ENCODE measurements at places on chromosomes 16 and 17.

GRCh38 chr17:42577140-42577531 lies 393 bp downstream of the PSMC3IP start:
- DNase-seq, result no peak

- peak; percentile 65 for DNase-seq
These were observed 165.4 kb downstream of the AIPL1 start for GRCh38 chr17:6269478-6269877.

GRCh38 chr16:66604376-66605176 lies at the start of gene CMTM3:
TSS of gene CMTM3 (plus strand) at chr16:66604704. CDS start at chr16:66604806, 102 bp downstream.
- DNase-seq, result peak; percentile 84

- no peak for DNase-seq
These were observed 10.0 kb downstream of the LITAFD start for GRCh38 chr16:8892101-8892575.

DNA sequence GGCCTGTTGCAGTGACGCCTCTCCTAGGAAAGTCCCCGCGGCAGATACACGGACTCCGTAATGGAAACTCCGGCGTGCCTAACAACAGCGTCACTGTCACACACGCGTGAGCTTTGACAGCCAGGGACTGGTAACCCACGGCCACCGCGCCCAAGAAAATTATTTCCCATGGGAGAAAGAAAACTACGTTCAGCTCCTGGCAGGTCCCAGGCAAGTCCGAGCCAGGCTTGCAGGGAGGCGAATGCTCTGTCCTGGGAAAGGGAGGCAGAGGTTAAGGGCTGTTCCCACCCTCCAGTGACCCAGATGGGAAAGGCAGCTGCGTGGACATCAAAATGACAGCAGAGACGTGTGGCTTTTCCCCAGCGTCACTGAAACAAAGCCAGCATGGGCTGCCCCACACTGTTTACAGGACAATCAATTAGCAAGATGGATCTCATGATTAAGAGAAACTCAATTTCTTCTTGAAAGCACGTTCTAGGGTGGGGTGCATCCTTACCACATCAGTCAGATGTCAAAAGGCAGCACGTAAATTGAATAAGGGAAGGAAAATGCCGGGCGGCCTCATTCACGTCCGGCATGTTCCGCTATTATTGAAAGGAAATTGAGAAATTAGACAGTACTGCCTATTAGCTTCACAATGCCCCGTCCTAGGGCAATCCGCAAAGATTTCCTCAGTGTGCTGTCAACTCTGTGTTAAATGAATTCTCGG lies 82.5 kb downstream of the NXN start:
- no peak for DNase-seq

DNA sequence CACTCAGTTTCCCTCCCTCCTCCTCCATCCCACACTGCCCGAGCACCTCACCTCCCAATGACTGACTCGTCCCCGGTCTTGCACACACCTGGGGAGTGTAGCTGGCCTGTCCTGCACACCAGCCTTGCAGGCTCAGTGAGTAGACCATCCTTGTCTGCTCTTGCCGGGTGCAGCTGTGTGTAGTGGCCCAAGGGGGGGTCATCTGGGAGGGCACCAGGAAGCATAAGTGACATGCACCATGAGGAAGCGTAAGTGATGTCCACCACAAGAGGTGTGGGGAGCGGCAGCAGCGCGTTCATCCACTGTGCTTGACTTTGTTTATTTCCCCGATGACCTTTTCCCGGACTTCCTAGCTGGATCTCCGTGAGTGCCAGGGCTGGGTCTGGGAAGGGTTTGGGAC lies 45.5 kb upstream of the CDR2 start:
- DNase-seq, result no peak

- DNase-seq, result no peak
These were observed 239.4 kb upstream of the HSBP1 start for GRCh38 chr16:83568345-83568744.

DNA sequence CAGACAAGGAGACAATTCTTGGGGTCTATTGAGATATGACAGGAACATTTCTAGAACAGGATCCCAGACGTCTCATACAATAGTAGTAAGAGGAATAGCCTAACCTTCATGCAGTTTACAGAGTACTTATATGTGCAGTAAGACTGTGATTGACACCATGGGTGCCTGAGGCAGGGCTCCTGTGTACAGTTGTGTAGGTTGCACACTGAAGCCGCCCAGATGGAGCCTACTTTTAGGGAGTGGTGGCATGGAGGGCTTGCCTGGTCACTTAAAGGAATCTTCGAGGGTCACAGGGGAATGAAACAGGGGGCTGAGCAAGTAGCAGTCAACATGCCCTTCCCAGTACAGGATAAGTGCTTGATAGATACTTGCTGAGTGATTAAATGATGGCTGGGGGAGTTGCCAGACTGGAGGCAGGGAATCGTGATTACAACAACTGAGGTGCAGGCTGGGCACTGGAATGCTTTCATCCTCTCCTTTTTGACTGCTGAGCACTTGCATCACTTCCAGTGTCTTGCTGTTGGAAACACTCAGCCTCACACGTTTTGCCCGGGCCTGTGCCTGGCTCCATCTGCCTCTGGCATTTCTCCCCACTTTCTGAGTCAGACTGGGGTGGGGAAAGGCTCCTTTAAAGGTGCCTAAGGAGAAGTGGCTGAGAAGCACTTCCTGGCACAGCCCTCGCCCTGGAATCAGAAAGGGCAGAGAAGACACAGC lies 71.0 kb downstream of the COPRS start:
- DNase-seq, result no peak

DNA sequence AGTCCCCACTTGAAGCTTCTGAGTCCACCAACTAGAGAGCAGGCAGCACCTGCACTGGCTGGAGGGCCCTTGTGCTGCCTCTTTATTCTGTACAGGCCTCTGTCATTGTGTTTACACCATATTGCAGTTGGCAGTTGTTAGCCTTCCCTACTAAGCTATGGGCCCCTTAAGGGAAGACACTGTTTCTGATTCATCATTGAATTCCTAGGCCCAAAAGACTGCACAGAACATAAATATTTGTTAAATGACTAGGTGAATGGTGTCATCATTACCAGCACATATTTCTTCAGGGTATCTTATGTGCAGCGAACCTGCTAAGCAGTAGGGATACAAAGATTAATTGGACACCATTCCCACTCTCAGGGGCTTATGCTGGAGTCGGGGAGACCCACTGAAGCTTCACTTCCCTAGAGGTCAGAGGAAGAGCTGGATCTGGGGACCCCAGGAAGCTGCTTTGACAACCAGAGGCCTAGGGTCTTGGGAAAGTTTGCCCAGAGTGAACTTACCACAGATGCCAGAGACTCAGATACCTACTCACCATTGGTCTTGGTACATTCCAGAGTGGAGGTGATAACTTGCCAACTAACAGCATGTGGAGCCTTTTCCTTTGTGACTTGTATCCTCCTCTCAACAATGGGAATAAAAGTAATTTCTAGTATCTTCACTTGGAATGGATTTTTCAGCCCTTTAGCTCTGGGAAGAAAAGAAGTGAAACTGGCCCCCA lies 28.7 kb upstream of the DDX52 start:
- DNase-seq, result no peak

DNA sequence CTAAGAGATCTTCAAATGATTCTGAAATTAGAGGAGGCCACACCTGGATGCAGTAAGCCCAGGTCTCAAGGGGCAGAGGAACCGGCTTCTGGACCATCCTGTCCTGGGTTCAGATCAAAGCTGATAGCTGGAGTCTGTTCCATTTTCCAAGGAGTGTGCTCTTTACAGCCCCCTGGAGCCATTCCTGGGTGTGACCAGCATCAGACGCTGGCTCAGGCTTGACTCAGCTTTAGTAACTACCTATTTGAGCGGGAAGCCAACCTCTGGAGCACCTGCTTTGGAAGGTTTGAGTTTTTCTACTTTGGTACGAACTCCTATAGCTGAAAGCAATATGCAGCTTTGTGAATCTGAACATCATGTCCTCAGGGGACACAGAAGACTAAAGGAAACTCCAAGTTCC lies 12.9 kb upstream of the BBS2 start:
- DNase-seq, result no peak

DNA sequence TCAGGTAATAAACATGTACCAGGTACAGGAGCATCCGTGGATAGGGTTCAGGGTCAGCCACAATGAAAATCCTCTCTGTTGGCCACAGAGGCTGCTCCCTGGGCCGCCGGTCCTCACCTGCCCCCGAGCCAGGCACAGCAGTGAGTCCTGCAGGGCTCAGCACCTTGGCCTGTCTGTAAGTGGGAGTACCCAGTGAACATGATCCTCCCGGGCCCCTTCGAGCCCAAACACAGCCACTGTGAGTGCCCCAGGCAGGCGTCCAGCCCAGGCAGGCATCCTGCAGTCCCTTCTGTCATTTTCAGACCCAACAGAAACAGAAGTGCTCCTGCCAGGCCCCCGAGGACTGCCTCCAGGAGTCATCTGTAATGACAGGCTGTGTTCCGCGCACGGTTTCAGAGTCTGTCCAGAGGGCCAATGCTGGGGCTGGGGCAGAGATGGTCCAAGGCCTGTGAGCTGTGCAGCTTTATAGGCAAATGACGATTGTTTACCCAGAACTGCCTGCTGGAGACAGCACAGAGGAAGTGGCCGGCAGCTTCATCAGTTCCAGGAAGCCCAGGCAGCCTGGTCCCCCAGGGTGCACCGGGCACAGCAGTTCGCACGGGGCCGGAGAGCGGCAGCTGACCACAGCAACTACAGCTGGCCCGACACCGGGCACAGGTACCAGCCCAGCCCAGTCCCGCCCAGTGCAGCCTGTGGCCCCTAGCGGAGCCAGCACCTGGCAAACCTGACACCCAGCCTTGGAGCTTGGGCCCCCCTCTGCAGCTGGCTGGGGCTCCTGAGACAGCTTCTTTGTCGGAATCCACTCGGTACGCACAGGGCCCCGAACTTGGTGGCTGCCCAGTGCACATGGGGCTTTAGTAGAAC lies 13.2 kb downstream of the SLC7A5 start:
- DNase-seq, result peak; percentile 43

GRCh38 chr16:11501632-11502031 lies 85.1 kb downstream of the LITAF start:
- peak; percentile 17 for DNase-seq

GRCh38 chr17:19457046-19457445 lies 46.0 kb downstream of the RNF112 start:
- DNase-seq, result no peak

DNA sequence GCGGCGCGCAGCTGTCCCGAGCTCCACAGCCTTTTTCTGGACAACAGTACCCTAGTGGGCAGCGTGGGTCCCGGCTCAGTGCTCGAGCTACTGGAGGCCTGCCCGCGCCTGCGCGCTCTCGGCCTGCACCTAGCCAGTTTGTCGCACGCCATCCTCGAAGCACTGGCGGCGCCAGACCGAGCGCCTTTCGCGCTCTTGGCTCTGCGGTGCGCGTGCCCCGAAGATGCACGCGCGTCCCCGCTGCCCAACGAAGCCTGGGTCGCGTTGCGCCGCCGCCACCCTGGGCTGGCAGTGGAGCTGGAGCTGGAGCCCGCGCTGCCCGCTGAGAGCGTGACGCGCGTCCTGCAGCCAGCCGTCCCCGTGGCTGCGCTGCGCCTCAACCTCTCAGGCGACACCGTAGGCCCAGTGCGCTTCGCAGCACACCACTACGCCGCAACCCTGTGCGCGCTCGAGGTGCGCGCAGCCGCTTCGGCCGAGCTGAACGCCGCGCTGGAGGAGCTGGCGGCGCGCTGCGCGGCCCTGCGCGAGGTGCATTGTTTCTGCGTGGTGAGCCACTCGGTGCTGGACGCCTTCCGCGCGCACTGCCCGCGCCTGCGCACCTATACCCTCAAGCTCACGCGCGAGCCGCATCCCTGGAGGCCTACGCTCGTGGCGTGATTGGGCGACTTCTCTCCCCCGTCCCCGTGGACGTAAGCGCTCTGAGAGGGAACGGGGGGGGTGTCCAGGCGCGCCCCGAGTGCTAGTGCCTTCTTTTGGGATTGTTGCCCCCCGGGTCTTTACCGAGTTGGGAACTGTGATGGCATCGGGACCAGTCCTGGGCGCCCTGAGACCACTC lies 1.2 kb upstream of the HSF4 start:
- no peak for DNase-seq

GRCh38 chr17:37475731-37476420 lies 13.8 kb upstream of the DUSP14 start:
- DNase-seq, result no peak

GRCh38 chr17:4956493-4957061 lies 5.7 kb downstream of the ENO3 start:
- no peak for DNase-seq

DNA sequence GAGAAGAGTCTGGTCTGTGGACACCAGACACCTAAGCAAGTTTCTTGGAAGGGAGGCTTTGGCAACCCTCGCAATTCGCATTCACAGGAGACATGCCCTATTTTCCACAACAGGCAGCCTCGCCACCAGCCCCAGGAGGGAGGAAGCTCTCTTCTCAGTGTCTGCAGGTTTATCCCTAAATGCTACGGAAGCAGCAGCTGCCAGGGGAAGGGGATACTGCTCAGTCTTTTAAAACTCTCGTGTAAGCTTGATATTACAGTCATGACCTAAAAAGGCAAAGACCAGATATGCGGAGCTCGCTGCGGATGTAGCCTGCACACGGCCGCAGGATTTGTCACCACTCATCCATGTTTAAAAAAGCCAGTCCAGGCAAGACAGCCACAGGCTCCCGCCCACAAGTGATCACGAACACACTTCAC lies 159.2 kb upstream of the RPH3AL start:
- peak; percentile 53 for DNase-seq

DNA sequence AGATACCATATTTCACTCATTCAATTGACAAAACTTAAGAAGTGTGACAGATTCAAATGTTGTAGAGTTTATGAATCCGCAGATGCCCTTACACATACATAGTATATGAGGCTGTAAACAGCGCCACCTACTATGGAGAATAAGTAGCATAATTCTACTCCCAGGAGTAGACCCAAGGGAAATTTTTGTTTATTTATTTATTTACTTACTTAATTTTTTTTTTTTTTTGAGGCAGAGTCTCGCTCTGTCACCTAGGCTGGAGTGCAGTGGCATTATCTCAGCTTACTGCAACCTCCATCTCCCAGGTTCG lies 35.5 kb downstream of the GAN start:
- DNase-seq, result no peak

DNA sequence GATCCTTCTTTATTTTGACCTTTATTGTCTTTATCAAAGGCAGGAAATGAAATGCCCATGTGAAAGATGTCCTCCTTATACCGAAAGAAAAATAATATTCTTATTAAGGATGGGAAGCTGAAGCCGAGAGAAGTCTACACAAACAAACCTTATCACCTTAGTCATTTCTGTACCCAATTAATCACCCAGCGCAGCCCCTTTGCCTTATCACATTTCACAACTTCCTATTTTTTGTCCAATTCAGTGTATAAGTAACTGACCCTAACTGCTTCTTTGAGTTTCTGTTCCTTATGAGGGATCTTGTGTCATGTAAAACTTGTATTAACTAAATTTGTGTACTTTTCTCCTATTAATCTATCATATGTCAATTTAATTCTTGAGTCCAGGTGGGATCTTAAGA lies 16.4 kb upstream of the CCL23 start:
- no peak for DNase-seq

DNA sequence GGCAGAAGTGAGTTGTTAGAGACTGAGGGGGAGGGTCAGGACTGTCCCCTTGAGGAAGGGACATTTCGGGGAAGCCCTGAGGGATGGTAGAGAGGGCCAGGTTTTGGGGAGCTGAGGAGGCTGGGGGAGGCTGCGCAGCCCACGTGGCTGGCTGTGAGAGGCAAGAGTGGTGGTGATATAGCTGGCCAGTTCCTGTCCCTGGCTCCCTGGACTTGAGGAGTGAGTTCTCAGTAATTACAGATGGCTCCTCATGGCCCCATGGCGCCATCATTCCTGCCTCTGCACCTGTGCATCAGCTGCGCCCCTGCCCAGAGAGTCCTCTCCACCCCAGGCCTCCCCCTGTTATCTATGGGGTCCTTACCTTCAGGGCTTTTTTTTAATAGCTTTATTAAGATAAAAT lies 30.3 kb downstream of the MPRIP start:
- DNase-seq, result no peak

Data from SJCRH30 (cell line).